ENCODE measurements at places on chromosomes 16 and 17.

GRCh38 chr16:74607962-74608356 lies 1.0 kb upstream of the GLG1 start:
- no peak for DNase-seq

- no peak for DNase-seq
These were observed 512 bp upstream of the ADAMTS18 start for GRCh38 chr16:77435272-77435820.

DNA sequence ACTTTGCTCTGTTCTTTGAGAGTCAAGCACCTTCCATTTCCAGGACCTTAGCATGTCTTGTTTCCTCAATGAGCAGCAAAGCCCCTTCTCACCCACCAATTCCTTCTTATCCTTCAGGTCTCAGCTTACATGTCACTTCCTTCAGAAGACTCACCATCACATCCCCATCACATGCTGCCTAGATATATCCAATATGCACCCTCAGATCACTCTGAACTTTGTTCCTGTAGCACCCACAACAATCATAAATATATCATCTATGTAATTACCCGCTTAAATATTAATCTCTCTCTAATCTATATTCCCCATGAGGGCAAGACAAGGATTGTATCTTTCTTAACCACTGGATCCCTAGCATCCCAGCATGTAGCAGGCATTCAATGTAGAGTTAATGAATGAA lies 30.4 kb downstream of the KANSL1 start:
- DNase-seq: no peak

- DNase-seq: no peak
These were observed 56.3 kb upstream of the IL34 start for GRCh38 chr16:70589998-70590471.

DNA sequence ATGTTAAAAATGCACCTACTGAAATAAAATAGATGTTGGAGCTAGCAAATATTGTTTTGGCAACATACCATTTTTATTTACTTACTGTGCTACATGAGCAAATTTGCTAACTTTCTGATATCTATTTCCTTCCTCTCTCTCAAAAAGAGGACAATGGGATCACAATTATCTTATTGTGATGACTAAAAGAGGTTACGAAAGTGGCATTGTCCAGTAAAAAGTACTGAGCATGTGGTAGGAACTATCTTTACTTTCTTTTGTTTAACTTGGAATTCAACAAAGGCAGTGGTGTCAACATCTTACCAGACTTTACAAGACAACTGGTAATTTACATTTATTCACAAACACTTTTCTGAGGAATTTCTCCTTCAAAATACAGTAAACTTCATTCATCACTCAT lies 1542.6 kb upstream of the CDH8 start:
- DNase-seq: no peak

DNA sequence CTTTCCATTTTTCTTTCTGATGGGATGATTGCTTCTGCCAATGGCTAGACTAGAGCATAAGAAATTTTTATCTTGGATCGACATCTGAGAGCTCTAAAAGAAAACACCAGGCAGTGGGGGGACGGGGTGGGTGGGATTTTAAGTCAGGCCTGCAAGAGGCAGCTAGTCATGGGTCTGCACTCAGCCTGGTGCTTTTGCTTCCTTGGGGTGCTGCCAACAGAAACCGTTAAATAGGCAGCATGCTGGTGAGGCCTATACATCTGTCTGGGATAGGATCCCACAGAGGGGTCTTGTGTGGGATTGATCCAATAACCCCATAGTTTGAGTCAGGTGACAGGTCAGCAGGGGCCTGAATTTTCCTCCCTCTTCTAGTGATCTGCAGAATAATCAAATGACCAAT lies 26.9 kb downstream of the ZNRF1 start:
- no peak for DNase-seq

GRCh38 chr17:80949451-80950421 lies 41.9 kb upstream of the CHMP6 start:
- no peak for DNase-seq

DNA sequence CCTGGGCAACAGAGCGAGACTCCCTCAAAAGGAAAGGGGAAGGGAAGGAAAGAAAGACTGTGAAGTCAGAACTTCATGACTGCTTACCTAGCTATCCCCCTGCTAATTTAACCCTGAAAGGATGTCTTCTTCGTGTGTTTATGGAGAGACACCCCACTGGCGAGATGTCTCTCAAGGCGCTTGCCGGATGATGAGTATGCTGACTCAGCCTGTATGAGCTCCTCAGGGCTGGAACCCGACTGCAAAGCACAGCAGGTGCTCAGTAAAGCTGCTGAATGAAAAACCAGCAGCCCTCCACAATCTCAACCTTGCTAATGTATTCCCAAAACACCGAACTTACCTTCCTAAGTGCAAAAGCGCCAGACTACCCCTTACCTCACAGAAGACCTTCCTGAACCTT lies 2.3 kb downstream of the ANKFY1 start:
- no peak for DNase-seq

DNA sequence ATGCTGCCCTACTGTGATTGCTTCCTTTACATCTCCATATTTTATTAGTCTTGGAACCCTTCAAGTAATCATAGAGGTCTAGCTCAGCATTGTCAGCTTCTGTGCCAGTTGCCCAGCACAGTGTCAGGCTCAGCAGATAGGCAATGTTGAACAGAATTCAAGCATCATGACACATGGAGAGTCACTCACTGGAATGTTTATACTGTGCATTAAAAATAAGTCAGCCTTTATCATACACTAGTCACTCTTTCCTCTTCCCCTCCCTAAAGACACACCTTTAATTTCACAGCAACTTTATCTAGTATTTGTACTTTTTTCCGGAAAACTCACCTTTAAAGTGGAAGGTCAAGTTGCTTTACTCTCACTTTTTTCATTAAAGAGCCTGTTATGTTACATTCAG lies 253.8 kb upstream of the CDH11 start:
- DNase-seq: no peak

GRCh38 chr16:7957151-7957550 lies 624.5 kb downstream of the RBFOX1 start:
- DNase-seq: no peak

DNA sequence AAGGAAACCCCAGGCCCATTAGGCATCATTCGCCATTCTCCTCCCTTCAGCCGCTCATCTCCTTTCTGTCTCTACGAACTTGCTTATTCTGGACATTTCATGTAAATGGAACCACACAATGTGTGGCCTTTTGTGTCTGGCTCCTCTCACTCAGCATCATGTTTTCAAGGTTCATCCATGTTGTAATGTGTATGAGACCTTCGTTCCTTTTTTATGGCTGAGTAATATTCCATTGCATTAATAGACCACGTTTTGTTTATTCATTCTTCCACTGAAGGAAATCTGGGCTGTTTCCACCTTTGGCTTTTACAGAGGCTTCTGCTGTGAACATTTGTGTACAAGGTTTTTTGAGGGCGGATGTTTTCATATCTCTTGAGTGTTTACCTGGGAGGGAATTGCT lies 3.2 kb downstream of the CRISPLD2 start:
- no peak for DNase-seq

DNA sequence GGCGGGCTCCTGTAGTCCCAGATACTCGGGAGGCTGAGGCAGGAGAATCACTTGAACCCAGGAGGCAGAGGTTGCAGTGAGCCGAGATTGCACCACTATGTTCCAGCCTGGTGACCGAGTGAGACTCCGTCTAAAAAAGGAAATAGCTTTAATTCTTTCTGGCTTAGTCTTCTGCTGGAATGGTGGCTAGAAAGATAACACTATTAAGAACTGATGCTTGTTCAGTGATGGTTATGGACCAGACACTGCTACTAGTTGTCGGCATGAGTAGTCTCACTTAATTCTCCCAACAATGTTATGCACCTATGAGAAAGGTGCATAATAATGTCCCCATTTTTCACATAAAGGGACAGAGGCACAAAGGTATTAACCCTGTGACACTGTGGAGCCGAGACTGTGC lies 188.7 kb downstream of the HS3ST3A1 start:
- DNase-seq: no peak

- DNase-seq: no peak
These were observed 342.7 kb downstream of the SOX9 start for GRCh38 chr17:72463287-72464102.

DNA sequence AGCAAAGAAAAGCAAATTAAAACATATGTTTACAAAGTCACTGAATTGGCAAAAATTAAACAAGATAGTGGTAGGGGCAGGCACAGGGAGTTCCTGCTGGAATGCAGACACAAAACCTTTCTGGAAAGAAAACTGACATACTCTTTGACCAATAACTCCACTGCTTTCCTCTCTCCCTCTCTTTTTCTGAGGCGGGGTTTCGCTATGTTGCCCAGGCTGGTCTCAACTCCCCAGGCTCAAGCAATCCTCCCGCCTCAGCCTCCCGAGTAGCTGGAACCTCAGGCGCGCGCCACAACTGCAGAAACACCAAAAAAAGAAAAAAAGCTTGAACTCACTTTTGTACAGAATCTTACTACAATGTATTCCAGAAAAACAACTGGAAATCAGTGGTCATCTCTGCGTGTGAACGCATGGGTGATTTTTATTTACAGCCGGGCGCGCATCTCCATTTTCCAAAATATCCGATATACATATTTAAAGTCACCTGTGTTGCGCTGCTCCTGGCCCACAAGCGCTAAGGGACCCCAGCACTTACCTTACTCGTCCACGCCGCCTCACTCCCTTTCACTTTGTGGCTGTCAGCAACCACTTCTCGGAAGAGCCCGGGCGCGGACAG lies 480 bp downstream of the TXNL4B start:
- no peak for DNase-seq

DNA sequence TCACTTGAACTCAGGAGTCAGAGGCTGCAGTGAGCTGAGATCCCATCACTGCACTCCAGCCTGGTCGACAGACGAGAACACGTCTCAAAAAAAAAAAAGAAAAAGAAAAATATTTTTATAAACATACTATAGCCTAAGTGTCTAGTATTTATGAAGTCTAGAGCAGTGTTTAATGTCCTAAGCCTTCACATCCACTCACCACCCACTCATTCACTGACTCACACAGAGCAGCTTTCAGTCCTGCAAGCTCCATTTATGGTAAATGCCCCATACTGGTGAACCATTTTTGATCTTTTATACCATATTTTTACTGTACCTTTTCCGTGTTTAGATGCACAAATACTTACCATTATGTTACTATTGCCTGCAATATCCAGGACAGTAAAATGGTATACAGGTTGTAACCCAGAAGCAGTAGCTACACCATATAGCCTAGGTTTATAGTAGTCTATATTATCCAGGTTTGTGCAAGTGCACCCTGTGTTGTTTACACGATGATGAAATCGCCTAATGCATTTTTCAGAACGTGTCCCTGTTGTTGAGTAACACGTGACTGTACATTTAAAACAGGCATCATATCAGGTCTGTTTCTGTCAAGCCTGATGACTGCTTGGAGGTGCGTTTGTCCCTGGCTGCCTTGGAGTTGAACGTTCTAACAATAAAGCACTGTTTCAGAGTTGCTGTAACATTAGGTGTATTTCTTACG lies 10.1 kb downstream of the NUDT7 start:
- DNase-seq: no peak

- no peak for DNase-seq
These were observed 23.8 kb downstream of the NLRP1 start for GRCh38 chr17:5560361-5560988.

DNA sequence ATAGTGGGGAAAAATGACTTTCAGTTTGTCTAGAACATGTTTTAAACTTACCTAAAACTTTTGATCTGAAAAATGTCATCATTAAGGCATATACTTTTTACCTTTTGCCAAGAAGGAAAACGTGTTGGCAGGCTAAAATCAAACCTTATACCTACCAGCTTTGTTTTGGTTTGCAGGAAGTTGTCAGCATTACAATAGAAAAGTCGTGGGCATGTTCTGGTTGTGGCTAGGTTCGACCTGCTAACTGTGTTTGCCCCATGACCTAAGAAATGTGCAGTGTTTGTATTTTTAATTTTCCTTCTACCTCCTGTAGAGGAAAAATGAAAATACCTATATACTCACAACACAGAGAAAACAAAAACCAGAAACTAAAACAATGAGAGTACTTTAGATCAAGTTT lies 13.0 kb downstream of the SKAP1 start:
- DNase-seq: no peak

GRCh38 chr17:78022425-78022824 lies 63.9 kb downstream of the TNRC6C start:
- no peak for DNase-seq

GRCh38 chr17:10018461-10018891 lies 113.4 kb upstream of the RCVRN start:
- DNase-seq: no peak

- no peak for DNase-seq
These were observed 1.4 kb downstream of the CHMP6 start for GRCh38 chr17:80992948-80993624.

DNA sequence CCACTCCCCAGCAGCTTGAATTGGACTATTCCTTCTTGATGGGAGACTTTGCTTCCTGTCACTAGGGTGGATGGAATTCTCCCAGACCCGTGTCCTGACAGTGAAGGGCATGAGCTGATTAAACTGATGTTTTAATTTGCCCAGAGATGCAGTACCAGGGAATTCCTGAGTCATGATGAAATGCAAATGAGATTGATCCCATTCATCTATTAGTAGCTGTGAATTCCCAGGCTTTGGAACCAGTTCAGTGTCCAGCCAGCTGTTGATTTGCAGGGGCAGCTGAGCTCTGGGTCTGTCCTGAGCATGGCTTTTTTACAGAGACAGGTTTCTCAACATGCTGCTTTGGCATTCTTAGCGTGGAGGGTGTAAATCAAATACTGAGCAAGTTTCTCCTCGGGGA lies 157.9 kb downstream of the PITPNC1 start:
- no peak for DNase-seq

GRCh38 chr17:59558953-59559352 lies 6.5 kb upstream of the DHX40 start:
- DNase-seq: no peak

GRCh38 chr16:11212798-11213196 lies 43.2 kb downstream of the SOCS1 start:
- no peak for DNase-seq

DNA sequence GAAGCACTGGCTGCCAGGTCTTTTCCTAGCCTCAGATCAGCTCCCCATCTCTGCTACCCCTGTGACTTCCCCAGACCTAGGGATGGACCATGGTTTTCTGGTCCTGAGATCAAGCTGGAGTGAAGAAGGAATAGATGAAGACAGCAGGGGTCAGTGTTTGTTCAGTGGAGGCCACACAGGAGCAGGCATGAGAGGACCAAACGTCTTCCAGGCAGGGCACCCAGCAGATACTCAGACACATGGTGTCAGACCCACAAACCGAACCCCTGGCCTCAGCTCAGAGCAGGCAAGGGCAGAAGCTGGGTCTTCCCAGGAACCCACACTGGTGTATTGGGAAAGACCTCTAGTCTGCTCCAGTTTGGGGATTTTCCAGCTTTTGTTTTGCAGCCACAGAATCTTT lies 189.7 kb downstream of the IRX5 start:
- no peak for DNase-seq

Data from head of caudate nucleus (tissue), 42 donors.